ENCODE measurements at places on chromosomes 5 and 9. TPM values are rescaled to one million over a fixed set of nuclear protein-coding genes. Genes with fewer than 3 reads are reported as not detected.
A peak's percentile ranks its signal among the peaks of the same experiment; 100 is the strongest.

DNA sequence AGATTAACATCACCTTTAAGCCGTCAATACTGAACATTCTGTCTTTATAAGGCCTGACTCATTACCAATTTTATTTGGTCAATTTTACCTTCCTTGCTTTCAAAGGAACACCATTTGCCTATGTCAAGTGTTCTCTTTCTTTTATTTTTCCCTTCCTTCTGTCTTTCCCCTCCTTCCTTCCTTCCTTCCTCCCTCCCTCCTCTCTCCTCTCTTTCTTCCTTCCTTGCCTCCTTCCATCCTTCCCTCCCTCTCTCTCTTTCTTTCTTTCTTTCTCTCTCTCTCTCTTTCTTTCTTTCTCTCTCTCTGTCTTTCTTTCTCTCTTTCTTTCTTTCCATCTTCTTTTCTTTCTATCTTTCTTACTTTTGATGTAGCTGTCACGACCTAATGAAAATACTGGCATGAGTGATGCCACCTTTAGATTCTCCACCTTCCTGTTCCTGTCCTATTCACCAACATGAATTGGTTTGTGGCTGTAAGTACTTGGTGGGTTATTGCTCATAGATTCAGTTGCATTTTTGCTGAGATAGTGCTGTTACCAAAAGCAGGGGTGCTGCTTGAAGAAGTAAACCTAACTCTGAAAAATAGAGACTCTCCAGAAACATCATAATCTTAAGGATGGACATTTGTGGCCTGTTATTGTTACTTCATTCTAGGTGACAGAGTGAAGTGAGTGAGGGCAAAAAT, 33.8 kb downstream of the DOCK8 start:
- H3K4me1 ChIP-seq: peaks cover 3% of the 10 kb centered on the region
- no peaks in the 10 kb centered on the region for H3K36me3 ChIP-seq
- DNase-seq: no peak

The DOCK2 gene
- 1.7 TPM for total RNA-seq

DNA sequence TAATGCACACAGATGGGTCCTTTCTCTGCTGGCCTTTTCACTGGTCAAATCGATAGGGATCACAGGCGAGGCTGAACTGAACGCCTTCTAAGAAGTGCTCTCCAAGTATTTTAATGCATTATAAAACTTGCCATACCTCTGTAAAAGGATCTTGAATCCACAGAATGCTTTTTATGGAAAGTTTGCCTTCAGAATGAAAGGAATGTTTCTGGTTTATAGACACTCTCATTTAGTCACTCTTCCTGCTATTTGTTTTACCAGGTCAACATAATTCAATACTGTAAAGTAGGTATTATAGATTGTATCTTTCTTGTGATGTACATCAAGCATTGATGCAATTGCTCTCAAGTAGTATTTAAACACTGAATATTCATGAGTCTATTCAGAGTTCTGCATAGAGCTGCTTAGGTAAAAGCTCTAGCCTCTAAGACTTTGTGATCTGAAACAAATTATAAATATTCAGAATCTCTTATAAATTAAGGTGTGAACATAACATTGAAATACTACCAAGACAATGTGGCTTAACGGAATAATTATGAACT, 308.4 kb downstream of the ISL1 start:
- H3K36me3 ChIP-seq: no peaks in the 10 kb centered on the region
- no peak for DNase-seq
- no peaks in the 10 kb centered on the region for H3K27me3 ChIP-seq
- no peak overlapping the region for H3K27ac ChIP-seq
- H3K4me3 ChIP-seq: no peak overlapping the region
- H3K4me1 ChIP-seq: no peaks in the 10 kb centered on the region

GRCh38 chr5:77718934-77719610, 57.1 kb downstream of the TBCA start:
- no peak for DNase-seq
- no peaks in the 10 kb centered on the region for H3K27me3 ChIP-seq
- no peak overlapping the region for H3K27ac ChIP-seq
- H3K36me3 ChIP-seq: peaks cover 25% of the 10 kb centered on the region

The PCDHB9 gene
- total RNA-seq: 3.8 TPM

- no peaks in the 10 kb centered on the region for H3K4me1 ChIP-seq
- no peaks in the 10 kb centered on the region for H3K36me3 ChIP-seq
- DNase-seq: no peak
- no peak overlapping the region for H3K4me3 ChIP-seq
- H3K27ac ChIP-seq: no peak overlapping the region
Observed at GRCh38 chr9:110947491-110948044, 90.7 kb downstream of the LPAR1 start.

- no peaks in the 10 kb centered on the region for H3K4me1 ChIP-seq
- no peaks in the 10 kb centered on the region for H3K27me3 ChIP-seq
- DNase-seq: peak; percentile 83
- H3K36me3 ChIP-seq: no peaks in the 10 kb centered on the region
Observed at GRCh38 chr5:80990971-80991370, 30.8 kb downstream of the RASGRF2 start.

- H3K4me1 ChIP-seq: no peaks in the 10 kb centered on the region
- DNase-seq: no peak
- no peaks in the 10 kb centered on the region for H3K27me3 ChIP-seq
- no peak overlapping the region for H3K4me3 ChIP-seq
- H3K36me3 ChIP-seq: no peaks in the 10 kb centered on the region
- H3K27ac ChIP-seq: no peak overlapping the region
Observed at GRCh38 chr5:150860246-150860821, 14.0 kb downstream of the IRGM start.

GRCh38 chr9:113886933-113887332, 10.8 kb downstream of the ZNF618 start:
- no peak overlapping the region for H3K4me3 ChIP-seq
- H3K36me3 ChIP-seq: peaks cover 20% of the 10 kb centered on the region
- no peak overlapping the region for H3K27ac ChIP-seq
- H3K4me1 ChIP-seq: no peaks in the 10 kb centered on the region
- no peaks in the 10 kb centered on the region for H3K27me3 ChIP-seq

Data from endodermal cell (in vitro differentiated cells).